Stimulated activated CD8-positive, alpha-beta memory T cell treated with anti-CD3 and anti-CD28 coated beads, Interleukin-4, amount 100 ng/mL, for 24 hours (primary cell): ENCODE measurements at places on chromosomes 1 and 21.

DNA sequence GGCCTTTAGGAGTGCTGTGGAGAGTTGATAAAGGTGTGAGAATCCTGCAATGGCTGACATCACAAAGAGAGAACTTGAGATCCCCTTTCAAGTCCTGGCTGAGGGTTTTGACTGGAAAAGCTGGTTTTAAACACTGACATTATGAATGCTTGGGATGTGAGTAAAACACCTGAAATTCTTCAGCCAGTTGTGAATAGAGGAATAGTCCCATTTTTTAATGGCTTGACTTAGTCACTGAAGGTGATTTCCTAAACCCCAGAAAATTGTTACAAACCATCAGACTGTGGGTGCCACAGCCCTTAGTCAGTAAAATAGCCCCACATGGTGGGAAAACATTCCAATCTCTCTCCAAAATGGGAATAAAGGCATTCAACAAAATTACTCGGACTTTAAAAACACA lies 107.7 kb upstream of the LMO4 start:
- no peak for DNase-seq

DNA sequence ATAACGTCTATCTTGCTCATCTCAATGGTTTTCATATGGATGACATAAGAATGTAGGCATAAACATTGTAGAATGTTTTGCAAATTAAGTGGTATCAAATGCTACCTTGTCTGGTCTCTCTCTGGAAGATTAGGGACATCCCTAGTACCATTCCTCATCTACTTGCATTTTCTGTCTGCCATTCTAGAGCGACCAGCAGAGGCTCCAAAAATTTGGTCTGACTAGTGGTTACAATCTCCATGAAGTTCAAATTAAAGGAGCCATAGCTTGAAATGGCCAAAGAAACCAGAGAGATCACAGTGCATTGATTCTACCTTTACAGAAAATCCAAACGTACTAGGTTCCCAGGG lies 1.1 kb downstream of the CD84 start:
- DNase-seq, result no peak

DNA sequence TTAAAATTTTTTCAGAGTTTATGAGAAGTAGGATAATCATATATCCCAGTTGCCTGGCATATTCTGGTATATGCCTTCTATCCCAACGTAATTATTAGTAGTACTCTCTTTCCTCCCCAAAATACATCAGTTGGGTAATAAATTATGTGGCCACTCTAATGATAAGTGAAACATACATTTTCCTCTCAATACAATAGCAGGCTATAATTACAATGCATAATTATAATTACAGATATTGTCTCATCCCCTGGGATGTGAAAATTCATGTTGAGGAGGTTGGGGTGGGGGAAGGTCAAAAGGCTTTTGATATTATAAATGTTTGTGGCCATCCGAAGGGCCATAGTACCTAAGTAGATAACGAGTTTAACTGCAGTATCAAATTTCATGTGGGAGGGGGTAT lies 277.1 kb downstream of the ST6GALNAC3 start:
- DNase-seq, result no peak

DNA sequence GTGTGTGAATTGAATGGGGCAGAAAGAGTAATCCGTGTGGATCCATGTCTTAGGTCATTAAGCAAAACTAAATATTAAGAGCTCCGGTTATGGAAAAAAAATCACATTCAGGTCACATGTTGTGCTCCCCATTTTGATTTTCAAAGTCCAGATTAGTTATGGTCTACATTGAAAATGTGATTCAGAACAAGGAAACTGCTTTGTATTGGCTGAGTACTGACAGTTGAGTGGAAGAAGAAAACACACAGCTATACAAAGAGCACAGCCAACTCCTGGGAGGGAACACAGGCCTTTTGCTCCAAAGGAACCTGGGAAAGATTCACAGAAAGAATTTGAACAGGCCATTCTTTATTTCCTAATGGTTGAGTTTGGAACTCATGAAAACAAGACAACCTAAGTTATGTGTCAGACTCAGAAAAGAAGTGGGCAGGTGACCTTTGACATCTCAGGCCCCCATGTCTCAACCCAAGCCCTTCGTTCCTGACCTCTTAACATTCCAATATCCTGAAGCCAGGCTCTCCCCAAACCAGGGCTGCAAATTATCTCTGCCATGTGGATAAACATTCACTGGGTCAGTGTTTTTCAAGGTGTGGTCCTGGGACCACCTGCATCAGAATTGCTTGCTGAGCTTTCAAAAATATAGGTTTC lies 159.3 kb upstream of the LMO4 start:
- DNase-seq, result no peak

GRCh38 chr1:94160811-94161210 lies 39.9 kb upstream of the ABCA4 start:
- DNase-seq, result no peak

DNA sequence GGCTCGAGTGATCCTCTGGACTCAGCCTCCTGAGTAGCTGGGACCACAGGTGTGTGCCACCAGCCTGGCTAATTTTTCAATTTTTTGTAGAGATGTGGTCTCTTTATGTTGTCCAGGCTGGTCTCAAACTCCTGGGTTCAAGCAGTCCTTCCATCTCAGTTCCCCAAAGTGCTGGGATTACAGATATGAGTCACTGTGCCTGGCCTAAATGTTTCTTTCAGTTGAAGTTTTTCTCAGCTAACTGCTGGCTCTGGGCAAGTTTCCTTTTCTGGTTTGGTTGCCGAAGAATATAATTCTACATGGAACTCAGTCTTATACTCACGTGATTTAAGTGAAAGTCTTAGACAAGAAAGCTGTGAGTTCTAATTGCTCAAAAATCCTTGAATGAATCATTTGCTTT lies 57.0 kb downstream of the SASS6 start:
- no peak for DNase-seq

DNA sequence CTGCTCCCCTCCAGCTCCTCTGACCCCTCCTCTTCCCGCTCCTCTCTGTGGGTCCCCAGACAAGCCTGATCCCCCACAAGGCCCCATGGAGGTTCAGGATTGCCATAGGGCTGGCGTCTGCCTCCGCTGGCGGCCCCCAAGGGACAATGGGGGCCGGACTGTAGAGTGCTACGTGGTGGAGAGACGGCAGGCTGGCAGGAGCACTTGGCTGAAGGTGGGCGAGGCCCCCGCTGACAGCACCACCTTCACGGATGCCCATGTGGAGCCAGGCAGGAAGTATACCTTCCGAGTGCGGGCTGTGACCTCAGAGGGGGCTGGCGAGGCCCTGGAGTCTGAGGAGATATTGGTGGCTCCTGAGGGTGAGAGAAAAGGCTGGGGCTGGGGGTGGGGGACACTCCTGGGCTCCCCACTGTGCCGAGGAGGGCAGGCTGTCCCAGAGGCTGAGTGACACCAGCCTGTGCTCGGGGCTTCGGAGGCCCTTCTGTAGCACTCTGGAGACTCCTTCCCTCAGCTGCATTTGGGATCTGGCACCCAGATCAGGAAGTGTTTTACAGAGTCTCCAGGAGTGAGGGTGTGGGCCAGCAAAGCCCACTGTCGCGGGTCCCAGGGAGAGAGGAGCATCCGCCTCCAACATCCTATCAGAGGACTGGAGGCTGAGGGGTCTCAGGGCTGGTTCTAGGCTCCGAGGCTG lies 25.9 kb downstream of the IGFN1 start:
- DNase-seq, result no peak

DNA sequence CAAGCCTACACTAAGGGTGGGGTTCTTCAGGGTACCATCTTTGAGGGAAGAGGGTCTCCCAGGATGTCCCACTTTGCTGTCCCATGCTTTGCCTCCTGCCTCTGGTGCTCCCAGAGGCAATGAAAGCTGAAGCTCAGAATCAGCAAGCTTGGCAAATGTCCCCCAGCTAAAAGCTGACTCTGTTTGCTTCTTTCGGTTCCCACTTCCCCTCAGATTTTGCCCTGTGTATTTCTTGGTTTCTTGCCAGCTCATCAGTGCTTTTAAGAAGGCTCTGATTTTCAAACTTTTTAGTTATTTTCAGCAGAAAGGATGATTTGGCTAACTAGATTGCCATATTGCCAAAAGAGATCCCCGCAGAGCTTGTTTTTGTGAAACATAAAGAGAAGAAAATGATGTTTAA lies 33.1 kb upstream of the COG2 start:
- DNase-seq, result no peak

GRCh38 chr1:59885160-59885832 lies 41.3 kb downstream of the CYP2J2 start:
- no peak for DNase-seq

GRCh38 chr1:119298687-119299303 lies 69.8 kb upstream of the HAO2 start:
- DNase-seq, result no peak

DNA sequence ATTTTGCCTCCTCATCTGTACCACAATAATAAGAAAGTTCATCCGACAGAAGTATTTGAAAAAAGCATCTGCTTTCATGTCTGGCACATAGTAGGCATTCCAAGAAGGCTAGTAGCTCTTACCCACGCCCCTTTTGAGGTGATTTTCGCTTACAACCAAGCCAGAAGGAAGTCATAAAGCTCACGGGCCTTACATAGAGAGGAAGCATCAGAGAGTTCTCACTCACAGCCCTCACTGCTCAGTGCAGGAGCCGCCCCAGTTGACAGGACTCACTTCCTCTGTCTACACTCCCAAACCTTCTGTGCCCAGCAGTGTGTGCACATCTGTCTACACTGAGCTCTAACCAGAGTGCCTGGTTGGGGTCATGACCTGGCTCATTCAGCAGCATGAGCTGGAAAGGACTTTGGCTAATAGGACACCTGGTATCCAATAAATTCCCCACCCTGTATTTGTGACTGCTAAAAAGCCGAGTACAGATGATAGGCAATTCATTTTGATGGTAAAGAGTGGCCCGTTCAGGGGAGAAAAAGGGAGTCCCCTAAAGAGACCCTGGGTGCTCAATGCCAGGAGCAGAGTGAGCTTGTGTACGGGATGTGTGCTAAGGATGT lies 36.8 kb upstream of the DUSP10 start:
- peak; percentile 22 for DNase-seq

- no peak for DNase-seq
Observed at GRCh38 chr1:145886390-145886789, 724 bp upstream of the ANKRD35 start.

DNA sequence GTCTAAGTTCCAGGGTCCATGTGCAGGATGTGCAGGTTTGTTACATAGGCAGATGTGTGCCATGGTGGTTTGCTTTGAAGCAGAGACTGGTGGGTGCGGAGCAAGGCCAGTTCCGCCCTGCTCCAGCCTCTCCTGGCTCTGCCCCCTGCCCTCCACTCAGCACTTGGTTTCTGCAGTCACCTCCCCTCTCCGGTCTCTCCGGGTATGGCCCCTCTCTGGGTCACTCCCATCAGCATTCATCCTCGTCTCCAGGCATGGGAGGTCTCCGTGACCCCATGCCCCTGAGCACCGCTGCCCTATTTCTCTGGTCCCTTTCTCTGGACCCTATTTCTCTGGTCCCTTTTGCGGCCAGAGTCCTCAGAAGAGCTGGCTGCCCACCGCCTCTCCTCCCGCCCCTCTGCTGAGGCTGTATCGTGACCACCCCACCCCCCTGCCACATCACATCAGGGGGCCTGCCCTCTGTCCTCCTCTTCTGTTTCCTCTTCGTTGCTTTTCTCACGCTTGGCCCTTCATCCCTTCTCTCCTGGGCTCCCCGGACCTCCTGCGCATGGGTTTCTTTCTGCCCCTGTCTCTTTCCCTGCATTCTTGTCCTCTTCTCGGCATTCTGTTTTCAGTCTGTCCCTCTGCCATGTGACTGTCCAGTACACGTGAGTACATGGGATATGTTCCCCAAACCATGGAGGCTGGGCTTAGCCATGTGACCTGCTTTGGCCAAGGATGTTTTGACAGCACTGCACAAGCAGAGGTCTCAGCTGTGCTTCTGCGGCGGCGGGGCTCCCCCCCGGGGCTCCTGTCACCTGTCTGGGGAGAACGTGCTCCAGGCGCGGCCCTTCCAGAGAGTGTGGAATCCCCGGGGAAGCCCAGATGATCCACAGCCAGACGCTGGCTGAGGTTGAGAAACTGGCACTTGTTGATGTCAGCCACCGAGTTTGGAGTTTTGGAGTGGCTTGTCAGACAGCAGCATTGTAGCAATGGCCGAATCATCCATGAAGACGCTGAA lies 54.4 kb upstream of the C1orf174 start:
- DNase-seq, result no peak

- DNase-seq, result no peak
Observed at GRCh38 chr1:115430441-115431158, 92.6 kb upstream of the NGF start.

DNA sequence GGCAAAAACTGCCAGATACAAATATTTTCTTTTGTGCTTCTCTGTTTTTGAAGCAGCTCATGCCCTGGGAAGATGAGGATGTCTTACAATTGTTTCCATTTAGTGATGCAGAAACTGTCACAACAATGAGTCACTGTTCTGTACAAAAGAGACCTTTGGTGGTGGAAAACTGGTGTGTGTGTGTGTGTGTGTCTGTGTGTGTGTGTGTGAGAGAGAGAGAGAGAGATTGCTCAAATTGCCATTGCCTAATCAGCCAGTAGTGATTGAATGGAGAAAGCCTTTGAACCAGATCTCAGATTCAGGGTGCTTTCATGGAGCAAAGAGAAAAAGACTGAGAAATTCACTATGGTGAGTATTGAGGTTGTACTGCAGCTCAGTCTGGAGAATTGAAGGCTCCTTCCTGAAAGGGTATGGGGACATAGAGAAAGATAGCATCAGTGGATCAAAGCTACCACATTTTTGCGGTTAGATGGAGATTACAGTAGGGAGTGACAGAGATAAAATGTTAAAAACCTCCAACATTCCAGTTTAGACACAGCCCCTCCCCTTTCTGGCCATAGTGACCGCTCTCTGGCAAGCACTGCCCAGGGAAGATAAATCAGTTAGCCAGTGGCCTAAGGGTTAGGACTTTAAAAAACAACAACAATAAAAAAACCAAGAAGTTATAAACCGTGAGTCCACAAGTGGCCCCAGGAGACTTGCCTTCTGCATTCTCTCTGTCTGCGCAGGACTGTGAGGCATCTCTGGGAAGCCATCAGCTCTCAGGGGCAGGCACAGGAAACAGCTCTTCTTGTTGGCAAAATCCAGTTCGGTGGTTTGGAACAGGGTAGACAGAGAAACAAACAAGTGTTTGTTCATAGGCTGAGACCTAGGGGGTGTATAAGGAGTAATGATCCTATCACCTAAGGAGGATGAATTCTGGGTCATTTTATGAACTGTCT lies 406.5 kb downstream of the DUSP10 start:
- DNase-seq, result no peak

- no peak for DNase-seq
Observed at GRCh38 chr1:81226603-81226928, 574.2 kb upstream of the ADGRL2 start.

GRCh38 chr1:25648681-25649440 lies 32.3 kb downstream of the MAN1C1 start:
- DNase-seq, result no peak

DNA sequence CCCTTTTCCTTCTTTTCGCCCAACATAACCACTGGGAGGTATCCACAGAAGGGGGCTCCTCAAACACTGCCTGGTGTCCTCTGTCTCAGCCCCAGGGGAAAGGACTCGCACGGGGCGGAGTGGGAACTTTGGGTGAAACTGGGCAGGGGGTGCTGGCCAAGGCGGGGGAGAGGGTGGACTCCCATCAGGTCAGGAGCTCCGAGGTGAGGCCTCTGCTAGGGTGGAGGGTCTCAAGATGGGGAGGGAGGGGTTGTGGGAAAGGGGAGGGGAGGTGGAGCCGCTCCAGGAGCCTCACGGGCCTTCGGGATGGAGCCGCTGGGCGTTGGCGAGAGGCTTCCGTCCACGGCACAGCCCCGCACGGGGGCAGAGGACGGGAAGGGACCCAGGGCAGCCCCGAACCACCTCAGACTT lies 43.2 kb upstream of the POFUT2 start:
- DNase-seq, result no peak

GRCh38 chr1:202765721-202766120 lies 42.5 kb downstream of the KDM5B start:
- DNase-seq, result no peak
